ENCODE measurements at places on chromosomes 2 and 18. TPM values are rescaled to one million over a fixed set of nuclear protein-coding genes. Genes with fewer than 3 reads are reported as not detected.

DNA sequence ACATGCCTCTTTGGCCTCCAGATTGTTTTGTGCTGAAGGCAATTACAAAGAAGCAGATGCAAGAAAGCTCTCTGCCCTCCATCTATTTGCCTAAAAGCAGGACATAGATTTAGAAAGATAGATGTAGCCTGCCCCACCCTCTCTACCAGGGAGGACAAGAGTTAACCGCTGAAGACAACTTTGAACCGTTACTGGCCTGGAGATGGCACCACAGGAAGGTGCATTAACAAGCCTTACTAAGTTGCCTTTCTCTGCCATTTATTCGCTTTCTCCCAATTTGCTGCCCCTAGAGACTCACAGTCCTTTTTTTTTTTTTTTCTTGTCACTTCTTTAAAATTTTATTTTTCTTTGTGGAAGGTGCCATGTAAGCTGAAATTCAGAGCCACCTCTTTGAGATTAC, 28.8 kb upstream of the RMDN2 start:
- no peak overlapping the region for H3K4me3 ChIP-seq
- no peak for DNase-seq
- H3K27me3 ChIP-seq = no peaks in the 10 kb centered on the region
- H3K27ac ChIP-seq = no peak overlapping the region
- H3K36me3 ChIP-seq = no peaks in the 10 kb centered on the region
- H3K4me1 ChIP-seq = peaks cover 14% of the 10 kb centered on the region

DNA sequence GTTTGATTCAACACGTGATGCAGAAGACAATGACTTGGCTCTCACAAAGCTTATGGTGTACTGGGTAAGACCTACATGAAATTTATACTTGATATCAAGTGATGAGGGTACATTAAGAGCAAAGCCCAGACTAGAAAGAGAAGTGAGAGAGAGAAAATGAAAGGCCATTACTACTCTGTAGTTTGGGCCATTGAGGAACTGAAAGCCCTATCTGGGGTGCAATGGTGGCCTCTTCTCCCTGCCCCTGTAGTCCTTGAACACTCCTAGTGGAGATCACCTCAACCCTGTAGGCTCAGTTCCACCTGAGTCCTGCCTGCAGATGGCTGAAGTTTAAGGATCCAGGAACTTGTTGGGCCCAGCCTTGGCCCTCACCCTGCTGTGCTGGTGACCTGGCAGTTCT, 569.8 kb upstream of the MEX3C start:
- no peak overlapping the region for H3K4me3 ChIP-seq
- no peaks in the 10 kb centered on the region for H3K36me3 ChIP-seq
- H3K27ac ChIP-seq = no peak overlapping the region
- H3K4me1 ChIP-seq = no peaks in the 10 kb centered on the region
- H3K27me3 ChIP-seq = no peaks in the 10 kb centered on the region

Gene CYS1
- total RNA-seq = not detected

GRCh38 chr2:129345540-129345939, 633.9 kb upstream of the RAB6C start:
- H3K27ac ChIP-seq = no peak overlapping the region
- no peak for DNase-seq
- no peak overlapping the region for H3K4me3 ChIP-seq
- H3K27me3 ChIP-seq = no peaks in the 10 kb centered on the region

DNA sequence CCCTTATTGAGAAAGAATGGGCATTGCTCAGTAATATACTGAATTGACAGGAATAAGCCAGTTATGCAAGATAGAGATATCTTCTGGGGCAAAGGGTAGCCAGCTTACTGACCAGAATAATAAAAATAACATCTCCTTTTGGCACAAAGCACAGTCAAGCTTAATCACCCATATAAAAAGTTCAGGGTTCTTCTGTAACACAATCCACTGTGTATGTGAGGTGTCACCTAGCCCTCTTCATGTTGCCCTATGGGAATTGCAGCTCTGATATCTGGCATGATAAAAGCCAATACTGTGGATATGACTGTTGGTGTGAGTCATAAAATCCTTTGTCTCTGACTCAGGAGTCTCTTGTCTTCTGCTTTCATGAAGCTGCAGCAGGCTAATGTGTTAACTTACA, 90.8 kb downstream of the DSEL start:
- no peaks in the 10 kb centered on the region for H3K4me1 ChIP-seq
- no peak overlapping the region for H3K27ac ChIP-seq
- H3K4me3 ChIP-seq = no peak overlapping the region
- no peaks in the 10 kb centered on the region for H3K36me3 ChIP-seq
- no peak for DNase-seq
- H3K27me3 ChIP-seq = no peaks in the 10 kb centered on the region

GRCh38 chr2:10918661-10919409, 7.1 kb downstream of the KCNF1 start:
- no peak overlapping the region for H3K27ac ChIP-seq
- H3K4me3 ChIP-seq = no peak overlapping the region
- no peaks in the 10 kb centered on the region for H3K36me3 ChIP-seq
- H3K27me3 ChIP-seq = peaks cover 40% of the 10 kb centered on the region
- H3K4me1 ChIP-seq = no peaks in the 10 kb centered on the region

Gene RNF138
- total RNA-seq = 103 TPM

Gene OTOS
- not detected for total RNA-seq

Gene CTLA4
- 14.7 TPM for total RNA-seq

DNA sequence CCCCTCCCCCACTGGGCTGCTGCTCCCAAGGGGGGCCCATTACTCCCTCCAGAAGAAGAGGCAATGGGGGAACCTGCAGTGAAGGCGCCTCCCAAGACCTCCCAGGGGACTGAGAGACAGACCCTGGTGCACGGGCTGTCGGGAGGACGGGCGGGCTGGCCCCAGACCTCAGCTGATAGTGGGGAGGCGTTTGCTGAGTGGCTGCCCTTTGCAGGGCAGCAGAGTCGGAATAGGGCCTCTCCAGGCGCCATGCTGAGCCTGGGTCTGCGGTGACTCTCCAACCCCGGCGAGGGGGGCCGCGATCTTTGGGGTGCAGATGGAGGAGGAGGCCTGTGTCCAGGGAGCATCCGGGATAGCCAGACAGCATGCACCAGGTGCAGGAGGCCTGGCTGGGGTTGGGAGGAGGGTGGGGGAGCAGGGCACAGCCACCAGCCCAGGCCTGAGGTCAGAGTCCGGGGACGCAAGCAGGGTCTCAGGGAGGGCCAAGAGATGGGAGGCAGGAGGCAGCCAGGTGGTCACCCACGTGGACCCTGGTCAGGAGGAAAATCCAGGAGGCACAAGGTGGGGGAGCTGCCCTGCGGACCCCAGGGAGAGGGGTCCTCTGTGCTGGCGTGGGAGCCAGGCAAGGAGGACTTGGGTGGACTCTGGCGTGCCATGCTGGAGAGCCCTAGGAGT, 11.0 kb downstream of the CROCC2 start:
- no peak overlapping the region for H3K27ac ChIP-seq
- DNase-seq = no peak
- H3K4me3 ChIP-seq = no peak overlapping the region
- H3K27me3 ChIP-seq = peaks cover 56% of the 10 kb centered on the region
- H3K36me3 ChIP-seq = no peaks in the 10 kb centered on the region

Gene KCNF1
- total RNA-seq = not detected

DNA sequence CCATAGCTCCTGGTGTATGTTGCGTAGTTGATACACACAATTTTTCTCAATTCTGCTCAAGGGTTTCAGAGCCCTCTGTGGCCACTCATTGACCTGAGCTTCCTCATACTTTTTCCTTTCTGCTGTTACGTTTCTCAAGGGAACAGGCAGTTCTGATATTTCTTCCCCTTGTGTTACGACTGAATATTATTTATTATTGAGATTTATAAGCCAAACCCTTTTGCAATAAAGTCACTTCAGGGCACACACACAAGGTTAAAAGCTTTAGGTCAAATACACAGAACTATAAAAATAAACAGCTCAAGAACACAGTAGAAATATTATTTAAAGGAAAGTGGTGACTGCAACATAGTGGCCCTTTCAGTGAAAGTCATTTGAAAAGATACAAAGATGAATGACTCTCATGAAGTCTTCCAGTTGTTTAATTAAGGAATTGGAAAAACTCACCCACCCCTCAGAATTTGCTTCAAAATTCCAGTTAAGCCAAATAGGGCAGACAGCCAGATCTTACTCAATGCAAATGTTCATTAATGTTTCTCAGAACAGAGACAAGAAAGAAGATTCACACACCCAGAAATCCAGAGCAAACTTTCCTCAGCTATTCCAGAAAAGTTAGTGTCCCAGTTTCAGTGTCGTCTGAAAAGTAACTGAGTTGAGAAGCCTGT, 179.7 kb downstream of the TRIB2 start:
- peaks cover 14% of the 10 kb centered on the region for H3K4me1 ChIP-seq
- H3K4me3 ChIP-seq = no peak overlapping the region
- DNase-seq = no peak
- no peaks in the 10 kb centered on the region for H3K36me3 ChIP-seq

Gene FRZB
- total RNA-seq = not detected

GRCh38 chr2:184524551-184525382, 73.6 kb upstream of the ZNF804A start:
- DNase-seq = no peak
- no peaks in the 10 kb centered on the region for H3K36me3 ChIP-seq
- no peaks in the 10 kb centered on the region for H3K4me1 ChIP-seq
- no peak overlapping the region for H3K27ac ChIP-seq
- no peaks in the 10 kb centered on the region for H3K27me3 ChIP-seq
- no peak overlapping the region for H3K4me3 ChIP-seq

DNA sequence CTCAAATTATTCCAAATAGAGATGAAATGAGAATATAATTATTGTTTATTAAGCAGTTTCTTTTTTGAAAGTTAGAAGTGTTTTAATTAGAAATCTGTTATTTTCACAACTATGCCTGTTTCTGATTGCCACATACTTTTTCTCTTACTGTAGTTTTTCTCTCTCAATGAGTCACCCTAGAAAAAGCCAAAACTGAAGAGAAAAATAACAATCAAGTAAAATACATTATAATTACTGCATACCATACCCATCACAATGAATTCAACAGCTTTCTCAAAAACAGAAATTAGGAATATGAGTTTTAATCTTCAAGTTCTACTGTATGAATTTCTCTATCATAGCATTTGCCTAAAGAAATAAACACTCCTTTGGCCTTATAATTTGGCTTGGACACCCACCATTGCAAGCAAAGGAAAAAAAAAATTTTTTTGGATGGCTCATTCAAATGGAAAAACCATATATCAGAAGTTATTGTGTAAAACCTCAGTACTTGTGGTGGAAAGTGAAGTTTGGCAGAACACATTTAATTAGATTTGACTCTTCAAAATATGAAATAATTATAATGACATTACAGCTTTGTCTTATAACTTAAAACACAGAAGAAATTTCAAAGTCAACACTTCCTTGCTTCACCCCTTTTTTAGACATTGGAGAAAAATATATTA, 138.5 kb downstream of the DYM start:
- no peak overlapping the region for H3K27ac ChIP-seq
- peaks cover 2% of the 10 kb centered on the region for H3K36me3 ChIP-seq
- no peak for DNase-seq
- H3K27me3 ChIP-seq = no peaks in the 10 kb centered on the region
- no peaks in the 10 kb centered on the region for H3K4me1 ChIP-seq
- no peak overlapping the region for H3K4me3 ChIP-seq

Gene D2HGDH
- 48.6 TPM for total RNA-seq

Gene ZC3H6
- total RNA-seq = 24.4 TPM

Gene GATA6
- 0.13 TPM for total RNA-seq

DNA sequence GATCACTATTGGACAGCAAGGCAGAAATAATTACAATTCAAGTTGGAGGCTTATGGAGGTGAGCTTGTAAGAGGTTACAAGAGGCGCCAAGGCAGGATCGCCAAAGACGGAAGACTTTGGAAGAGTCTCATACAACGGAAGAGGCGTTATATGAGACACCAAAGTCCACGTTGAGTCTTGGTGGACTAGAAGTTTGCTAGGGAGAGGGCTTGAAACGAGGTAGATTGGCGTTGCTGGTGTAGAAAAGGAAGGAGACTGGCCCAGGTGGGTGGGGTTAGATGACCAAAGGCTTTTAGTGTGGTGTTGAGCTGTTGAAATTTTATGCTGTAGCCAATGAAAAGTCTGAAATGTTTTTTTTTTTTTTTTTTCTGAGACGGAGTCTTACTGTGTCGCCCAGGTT, 1.4 kb downstream of the MSH2 start:
- H3K4me3 ChIP-seq = peak overlapping the region; percentile 78
- H3K27me3 ChIP-seq = no peaks in the 10 kb centered on the region
- H3K27ac ChIP-seq = no peak overlapping the region
- peaks cover 12% of the 10 kb centered on the region for H3K4me1 ChIP-seq
- H3K36me3 ChIP-seq = peaks cover 2% of the 10 kb centered on the region

GRCh38 chr2:196113061-196113974, 44.7 kb upstream of the DNAH7 start:
- H3K27me3 ChIP-seq = no peaks in the 10 kb centered on the region
- no peak overlapping the region for H3K4me3 ChIP-seq
- no peak overlapping the region for H3K27ac ChIP-seq
- DNase-seq = no peak
- H3K36me3 ChIP-seq = no peaks in the 10 kb centered on the region
- H3K4me1 ChIP-seq = no peaks in the 10 kb centered on the region

GRCh38 chr2:10136101-10136934, 13.8 kb downstream of the RRM2 start:
- H3K27ac ChIP-seq = no peak overlapping the region
- H3K27me3 ChIP-seq = no peaks in the 10 kb centered on the region
- no peaks in the 10 kb centered on the region for H3K36me3 ChIP-seq
- no peak overlapping the region for H3K4me3 ChIP-seq
- peaks cover 7% of the 10 kb centered on the region for H3K4me1 ChIP-seq
- no peak for DNase-seq

Gene PLEKHB2
- 52.5 TPM for total RNA-seq

DNA sequence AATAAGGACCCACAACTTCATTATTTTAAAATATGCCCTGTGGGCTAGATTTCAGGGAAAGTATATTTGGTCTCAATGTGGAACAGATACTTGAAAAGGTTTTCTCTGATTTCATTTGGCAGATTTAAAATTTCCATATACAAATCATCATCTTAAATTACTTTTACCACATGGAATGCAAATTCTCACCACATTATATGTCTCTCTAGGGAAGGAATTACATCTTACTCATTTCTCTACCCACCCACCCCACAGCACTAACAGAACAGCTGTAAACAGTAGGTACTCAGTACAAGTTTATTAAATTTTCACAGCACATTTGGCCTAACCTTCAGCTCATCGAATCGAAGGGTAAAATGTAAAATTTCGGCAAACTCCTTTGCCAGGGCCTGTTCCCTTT, 104.0 kb downstream of the CYRIA start:
- H3K36me3 ChIP-seq = no peaks in the 10 kb centered on the region
- no peak for DNase-seq
- no peaks in the 10 kb centered on the region for H3K27me3 ChIP-seq
- no peak overlapping the region for H3K27ac ChIP-seq
- H3K4me1 ChIP-seq = no peaks in the 10 kb centered on the region
- H3K4me3 ChIP-seq = no peak overlapping the region

GRCh38 chr2:222100704-222101699, 197.8 kb downstream of the PAX3 start:
- no peaks in the 10 kb centered on the region for H3K36me3 ChIP-seq
- no peaks in the 10 kb centered on the region for H3K27me3 ChIP-seq
- no peak overlapping the region for H3K4me3 ChIP-seq
- H3K27ac ChIP-seq = no peak overlapping the region
- no peak for DNase-seq

DNA sequence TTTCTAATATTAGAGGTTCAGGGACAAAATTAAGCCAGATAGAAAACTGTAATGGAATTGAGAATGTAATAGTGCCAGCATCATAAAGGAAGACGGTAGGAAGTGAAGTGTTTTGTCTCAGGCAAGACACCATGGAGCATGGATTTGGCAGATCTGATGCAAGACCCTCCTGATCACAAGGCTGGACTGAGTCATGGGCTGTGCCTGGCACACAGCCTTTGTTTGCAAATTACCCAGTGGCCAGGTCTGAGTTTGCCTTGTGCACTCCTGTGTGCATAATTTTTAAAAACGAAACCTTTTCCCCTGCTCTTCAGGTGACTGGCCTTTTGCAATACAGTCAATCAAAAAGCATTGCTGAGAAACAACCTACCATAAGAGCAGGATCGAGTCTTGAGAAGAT, 2.0 kb upstream of the UPP2 start:
- H3K36me3 ChIP-seq = no peaks in the 10 kb centered on the region
- no peak overlapping the region for H3K27ac ChIP-seq
- no peaks in the 10 kb centered on the region for H3K4me1 ChIP-seq
- H3K4me3 ChIP-seq = no peak overlapping the region
